ENCODE measurements at places on chromosomes 6 and 20.

GRCh38 chr6:147459780-147460179 is 48.7 kb upstream of the SAMD5 start:
- no peak for DNase-seq

GRCh38 chr6:158408552-158409130 is 96.4 kb downstream of the TULP4 start:
- DNase-seq: no peak

DNA sequence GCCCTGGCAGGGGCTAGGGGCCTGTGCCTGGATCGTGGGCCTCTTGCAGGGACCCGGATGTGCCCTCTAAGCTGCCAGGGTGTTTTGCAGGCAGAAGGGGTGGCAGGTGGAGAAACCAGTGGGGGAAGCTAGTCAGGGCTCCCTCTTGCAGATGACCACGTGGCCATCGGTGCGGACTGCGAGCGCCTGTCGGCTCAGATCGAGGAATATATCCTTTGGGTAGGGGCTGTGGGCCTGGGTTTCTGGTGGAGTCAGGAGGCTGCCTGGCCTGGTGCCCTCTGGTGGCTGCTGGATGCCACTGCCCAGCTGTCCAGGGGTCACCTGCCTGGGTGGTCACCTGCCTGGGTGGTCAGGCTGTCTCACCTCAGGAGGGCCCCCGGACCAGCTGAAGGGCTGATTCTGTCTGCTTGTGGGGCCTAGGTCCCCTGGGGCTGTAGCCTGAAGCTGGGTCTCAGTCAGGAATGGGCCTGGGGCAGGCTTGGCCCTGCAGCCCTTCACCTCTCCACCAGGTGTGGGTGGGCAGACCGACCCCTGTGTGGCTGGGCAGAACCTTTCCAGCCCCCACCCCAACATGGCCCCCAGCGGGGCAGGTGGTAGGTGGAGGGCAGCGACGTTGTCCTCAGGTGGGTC is 6.7 kb downstream of the TCEA2 start:
- no peak for DNase-seq

- no peak for DNase-seq
These were observed 731.5 kb upstream of the MARCKS start for GRCh38 chr6:113125626-113126025.

- DNase-seq: no peak
These were observed 83.9 kb downstream of the CD109 start for GRCh38 chr6:73779943-73780342.

GRCh38 chr6:108733706-108734265 is 114.4 kb upstream of the ARMC2 start:
- no peak for DNase-seq

DNA sequence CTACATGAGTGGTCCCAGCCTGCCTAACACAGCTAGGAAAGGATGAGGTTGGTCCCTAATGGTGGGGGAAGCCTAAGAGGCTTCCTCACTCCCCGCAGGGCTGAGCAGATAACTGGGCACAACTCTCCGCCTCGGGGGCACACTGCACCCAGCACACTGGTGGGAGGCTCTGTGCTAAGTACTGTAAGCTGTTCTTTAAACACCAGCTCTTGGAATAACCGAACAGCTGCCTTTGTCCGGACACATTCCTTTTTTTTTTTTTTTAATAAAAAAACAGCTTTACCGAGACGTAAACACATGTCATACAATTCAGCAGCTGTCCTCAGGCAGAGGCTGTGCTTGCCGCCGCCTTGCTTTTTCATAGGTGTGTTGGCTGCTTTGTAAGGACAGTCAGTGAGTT is 6.9 kb downstream of the PSMG4 start:
- no peak for DNase-seq

DNA sequence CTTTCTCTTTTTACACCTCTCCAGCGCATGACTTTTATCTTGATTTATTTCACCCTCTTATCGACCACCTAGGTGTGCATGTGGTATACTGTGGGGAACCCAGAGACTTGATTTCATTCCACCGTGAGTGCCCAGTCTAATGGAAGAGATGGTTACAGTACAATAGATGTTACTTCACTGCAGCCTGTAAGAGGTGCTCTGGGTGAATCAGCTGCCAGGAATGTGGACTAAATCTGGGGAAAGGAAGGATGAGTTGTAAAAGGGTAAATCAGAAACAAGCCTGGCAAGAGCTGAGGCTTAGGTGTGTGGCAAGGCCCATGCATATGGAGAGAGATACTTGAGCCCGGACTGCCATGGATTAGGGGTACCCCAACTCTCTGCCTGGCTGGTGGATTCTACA is 7.4 kb downstream of the STK35 start:
- no peak for DNase-seq

DNA sequence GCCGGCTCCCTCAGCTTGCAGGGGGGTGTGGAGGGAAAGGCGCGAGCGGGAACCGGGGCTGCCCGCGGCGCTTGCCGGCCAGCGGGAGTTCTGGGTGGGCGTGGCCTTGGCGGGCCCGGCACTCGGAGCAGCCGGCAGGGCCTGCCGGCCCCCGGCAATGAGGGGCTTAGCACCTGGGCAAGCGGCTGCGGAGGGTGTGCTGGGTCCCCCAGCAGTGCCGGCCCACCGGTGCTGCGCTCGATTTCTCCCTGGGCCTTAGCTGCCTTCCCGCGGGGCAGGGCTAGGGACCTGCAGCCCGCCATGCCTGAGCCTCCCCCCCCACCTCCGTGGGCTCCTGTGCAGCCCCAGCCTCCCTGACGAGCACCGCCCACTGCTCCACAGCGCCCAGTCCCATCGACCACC is 514.5 kb upstream of the GJE1 start:
- DNase-seq: no peak

Data from stimulated activated CD4-positive, alpha-beta T cell treated with anti-CD3 and anti-CD28 coated beads, Interleukin-15, amount 100 ng/mL, for 1 hour (primary cell).